Activated T-cell treated with anti-CD3 and anti-CD28 coated beads for 24 hours (primary cell): ENCODE measurements at places on chromosomes 4 and X.
A peak's percentile ranks its signal among the peaks of the same experiment; 100 is the strongest.

GRCh38 chr4:40199999-40200874, 3.4 kb downstream of the RHOH start:
- DNase-seq: peak; percentile 66

GRCh38 chr4:148124512-148124911, 317.7 kb downstream of the NR3C2 start:
- no peak for DNase-seq

- no peak for DNase-seq
Observed at GRCh38 chr4:145186729-145187128, 6.3 kb upstream of the OTUD4 start.

DNA sequence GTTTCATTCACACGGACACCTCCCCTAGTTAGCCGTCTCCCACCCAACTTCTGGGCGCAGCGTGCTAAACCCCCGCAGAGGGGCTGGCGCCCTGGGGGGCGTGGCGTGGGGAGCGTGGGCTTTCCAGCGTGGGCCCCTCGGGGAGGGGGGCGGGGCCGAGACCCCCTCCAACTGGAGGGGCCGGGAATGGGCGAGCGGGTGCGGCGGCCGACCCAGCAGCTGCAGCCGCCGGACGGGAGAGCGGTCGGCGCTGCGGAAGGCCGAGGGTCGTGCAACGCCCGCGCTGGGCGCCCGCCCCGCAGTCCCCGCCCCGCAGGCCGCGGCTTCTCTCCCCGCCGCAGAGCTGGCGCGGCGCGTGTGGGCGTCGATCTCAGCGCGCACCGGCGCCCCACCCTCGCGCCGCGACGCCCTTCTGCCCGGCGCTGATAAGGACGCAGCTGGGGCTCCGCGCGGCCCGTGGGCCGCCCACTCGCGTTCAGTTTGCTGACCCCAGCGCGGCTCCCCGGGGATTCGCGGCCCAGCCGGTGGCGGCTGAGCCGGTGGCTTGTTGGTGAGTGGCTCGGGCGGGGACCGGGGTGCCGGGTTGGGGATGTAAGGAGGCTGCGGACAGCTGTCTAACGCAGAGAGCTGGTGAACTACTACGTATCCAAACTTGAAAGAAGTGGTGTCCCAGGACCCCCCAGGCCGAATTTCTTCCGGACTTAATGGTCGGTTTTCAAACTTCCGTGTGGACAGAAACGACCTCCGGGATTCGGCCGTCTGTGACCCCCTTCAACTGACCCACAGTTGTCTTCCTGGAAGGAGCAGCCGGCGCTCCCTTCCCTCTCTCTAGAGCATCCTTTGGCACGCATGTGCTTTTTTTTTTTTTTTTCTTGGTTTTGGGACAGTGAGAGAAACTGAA, 1.5 kb downstream of the FHDC1 start:
- no peak for DNase-seq

DNA sequence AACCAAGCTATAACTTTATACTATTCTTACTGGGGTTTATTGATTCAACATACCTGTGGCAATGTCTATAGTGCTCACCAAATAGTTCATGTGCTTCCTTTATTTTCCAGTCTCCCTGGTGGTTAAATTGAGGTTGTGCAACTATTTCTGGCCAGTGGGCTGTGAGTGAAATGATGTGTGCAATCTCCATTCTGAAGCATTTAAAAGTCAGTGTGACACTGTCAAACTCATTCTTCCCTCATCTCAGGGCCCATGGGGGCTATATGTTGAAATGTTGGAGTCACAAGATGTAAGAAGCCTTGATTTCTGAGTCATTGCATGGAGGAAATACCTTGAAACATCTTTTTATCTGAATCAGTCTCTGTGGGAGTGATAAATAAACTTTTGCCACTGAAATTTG, 414.3 kb upstream of the RPS6KA3 start:
- DNase-seq: no peak

DNA sequence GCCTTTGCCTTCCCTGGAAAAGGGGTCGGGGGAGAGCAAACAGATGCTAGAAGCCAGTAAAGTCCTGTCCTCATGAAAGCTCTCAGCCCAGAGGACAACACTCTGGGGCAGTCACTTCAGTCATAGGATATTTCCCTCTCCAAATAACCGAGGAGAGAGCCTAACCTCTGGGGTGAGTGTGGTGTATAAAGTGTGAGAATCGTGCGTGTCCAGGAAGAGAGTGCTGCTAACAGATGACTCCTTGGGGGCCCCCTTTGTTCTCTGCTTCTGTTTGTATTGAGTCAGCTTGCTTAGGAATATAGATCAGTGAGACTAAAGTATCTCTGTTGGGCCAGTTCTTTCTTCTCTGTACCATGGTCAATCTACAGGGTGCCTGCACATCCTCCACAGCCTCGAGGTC, 247.2 kb downstream of the PALLD start:
- no peak for DNase-seq
